Hematopoietic multipotent progenitor cell (in vitro differentiated cells): ENCODE measurements at places on chromosomes 6 and 20.

GRCh38 chr6:133376743-133377142, 135.6 kb downstream of the EYA4 start:
- no peak for DNase-seq

- no peak for DNase-seq
Observed at GRCh38 chr6:41177287-41177686, 14.4 kb upstream of the TREM2 start.

- DNase-seq: peak; percentile 1
Observed at GRCh38 chr20:61161726-61162390, 90.2 kb upstream of the CDH4 start.

DNA sequence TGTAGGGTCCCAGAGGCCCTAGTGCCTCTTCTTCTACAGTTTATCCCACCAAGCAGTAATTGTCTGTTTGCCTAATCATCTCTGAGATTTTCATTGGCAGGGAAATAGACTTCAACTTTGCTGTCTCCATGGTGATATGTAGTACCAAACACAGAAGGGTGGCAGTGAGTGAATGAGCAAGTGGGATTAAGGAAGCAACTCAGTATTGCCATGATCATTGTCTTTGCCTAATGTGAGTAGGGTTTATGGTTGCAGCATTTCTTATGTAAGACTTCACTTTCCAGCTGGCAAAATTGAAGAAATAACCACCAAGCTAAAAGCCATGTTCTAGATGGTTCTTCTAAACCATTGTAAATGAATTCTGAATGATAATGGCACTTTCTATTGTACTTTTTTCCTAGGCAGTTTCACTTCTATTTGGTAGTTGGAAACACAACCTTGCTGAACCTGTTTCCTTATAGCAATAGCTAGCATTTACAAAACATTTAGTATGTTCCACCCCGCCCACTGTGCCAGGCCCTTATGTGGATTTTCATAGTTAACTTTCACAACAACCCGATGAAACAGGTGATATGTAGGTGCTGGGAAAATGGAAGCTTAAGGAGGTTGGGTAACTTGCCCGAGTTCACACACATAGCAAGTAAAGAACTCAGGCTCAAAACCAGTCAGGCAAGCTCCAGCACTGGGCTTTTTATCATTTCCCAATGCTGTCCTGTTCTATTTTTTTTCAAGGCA, 32.0 kb downstream of the ZC2HC1B start:
- DNase-seq: no peak

GRCh38 chr6:31362751-31363150, 5.8 kb upstream of the HLA-B start:
- no peak for DNase-seq

- no peak for DNase-seq
Observed at GRCh38 chr6:41283600-41283999, 2.9 kb downstream of the TREM1 start.

GRCh38 chr6:87671555-87672029, 30.4 kb downstream of the AKIRIN2 start:
- DNase-seq: no peak

DNA sequence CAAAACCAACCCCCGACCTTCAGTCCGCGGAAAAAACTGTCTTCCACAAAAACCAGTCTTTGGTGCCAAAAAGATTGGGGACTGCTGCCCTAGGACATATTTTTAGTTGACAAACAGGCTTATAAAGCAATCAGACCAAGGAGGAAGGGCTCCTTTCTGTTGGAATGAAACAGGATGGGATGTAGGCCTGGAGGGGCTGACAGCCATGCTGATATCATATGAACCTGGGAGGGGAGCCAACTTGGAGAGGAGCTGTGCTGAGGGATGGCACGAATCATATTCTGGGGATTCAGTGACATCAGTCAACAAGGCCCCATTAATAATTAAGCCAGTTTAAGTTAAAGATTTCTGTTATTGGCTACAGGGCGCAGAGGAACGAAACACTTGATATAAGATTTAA, 225.4 kb upstream of the TSHZ2 start:
- no peak for DNase-seq

- no peak for DNase-seq
Observed at GRCh38 chr6:47086051-47086770, 44.1 kb upstream of the ADGRF1 start.

GRCh38 chr20:51702556-51702955, 65.6 kb downstream of the ATP9A start:
- no peak for DNase-seq

DNA sequence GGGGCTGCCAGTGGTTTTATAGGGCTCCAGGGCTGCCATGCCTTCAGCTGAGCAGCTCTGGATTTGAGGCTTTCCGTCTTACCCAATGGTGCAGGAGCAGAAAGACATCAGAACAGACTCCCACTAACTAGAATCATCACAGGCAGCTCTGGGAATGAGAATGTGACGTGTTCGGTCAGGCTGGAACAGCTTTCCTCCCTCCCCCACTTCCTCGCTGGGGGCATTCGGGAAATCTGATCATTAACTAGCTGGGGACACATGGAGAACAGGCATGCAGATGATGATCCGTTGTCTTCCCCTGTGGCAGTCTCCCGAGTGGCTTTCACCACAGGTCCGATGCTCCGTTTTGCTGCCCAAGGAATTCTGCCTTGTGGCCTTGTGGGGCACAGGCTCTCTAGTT, 5.5 kb upstream of the MTG2 start:
- no peak for DNase-seq

GRCh38 chr6:150770637-150771036, 94.9 kb upstream of the MTHFD1L start:
- no peak for DNase-seq

- no peak for DNase-seq
Observed at GRCh38 chr20:43682446-43682845, 15.5 kb downstream of the MYBL2 start.

- no peak for DNase-seq
Observed at GRCh38 chr6:5892669-5893068, 114.1 kb downstream of the NRN1 start.

DNA sequence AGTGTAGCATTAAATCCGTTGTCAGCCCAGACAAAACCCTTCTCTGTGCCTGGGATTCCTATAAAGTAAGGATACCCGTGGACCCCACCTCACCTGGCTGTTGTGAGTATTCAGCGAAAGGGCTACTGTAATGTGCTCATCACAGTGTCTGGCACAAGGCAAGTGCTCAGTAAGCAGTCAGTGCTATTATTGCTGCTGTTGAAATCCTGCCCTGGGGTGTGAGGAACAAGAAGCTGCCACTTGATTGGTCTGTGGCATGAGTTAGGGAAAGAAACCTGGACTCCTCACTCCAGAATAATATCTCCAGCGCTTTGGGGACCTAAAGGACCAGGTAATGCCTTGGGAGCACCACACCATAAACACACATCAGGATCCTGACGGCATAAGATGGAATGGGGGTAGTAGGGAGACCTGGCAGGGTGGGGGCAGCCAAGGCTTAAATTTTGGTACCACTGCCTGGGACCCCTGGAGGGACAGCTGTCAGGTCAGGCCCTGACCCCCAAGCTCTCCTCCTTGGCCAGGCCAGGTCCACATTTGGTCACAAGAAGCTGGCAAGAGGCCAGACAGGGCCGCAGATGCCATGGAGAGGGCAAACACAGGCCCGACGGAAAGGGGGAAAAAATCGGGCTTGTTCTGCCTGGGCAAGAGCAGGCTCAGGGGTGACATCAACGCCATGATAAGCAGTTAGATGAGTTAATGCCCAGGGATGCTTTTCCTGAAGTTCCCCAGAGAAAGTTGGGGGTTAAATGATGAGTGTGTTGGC, 66.5 kb downstream of the MRPL14 start:
- DNase-seq: no peak

DNA sequence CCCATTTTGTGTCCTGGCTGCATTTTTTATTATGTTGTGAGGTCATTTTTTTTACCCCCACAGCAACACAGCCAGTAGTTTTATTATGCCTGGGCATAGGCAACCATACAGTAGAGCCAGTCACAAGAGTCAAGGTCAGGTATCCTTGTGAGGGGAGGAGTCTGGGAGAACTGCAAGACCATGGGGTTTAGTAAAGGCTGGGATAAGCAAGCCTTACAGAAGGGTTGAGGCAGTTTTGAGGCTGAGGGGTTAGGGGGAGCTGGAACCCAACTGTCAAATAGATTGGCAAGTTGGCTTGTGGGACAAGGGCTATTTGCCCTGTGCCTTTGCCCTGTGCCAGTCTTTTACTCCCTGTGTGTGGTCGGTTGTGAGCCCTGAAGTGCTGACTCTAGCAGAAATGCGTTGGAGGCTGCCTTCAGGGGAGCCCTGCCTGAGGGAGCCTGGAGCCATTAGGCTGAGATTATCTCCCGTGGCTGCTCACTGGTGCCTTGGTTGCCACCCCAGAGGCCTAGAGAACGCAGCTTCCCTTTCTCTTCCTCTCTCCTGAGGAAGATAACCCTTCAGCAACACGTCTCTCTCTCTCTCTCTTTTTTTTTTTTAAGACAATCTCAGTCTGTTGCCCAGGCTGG, 31.1 kb downstream of the RALY start:
- DNase-seq: no peak

DNA sequence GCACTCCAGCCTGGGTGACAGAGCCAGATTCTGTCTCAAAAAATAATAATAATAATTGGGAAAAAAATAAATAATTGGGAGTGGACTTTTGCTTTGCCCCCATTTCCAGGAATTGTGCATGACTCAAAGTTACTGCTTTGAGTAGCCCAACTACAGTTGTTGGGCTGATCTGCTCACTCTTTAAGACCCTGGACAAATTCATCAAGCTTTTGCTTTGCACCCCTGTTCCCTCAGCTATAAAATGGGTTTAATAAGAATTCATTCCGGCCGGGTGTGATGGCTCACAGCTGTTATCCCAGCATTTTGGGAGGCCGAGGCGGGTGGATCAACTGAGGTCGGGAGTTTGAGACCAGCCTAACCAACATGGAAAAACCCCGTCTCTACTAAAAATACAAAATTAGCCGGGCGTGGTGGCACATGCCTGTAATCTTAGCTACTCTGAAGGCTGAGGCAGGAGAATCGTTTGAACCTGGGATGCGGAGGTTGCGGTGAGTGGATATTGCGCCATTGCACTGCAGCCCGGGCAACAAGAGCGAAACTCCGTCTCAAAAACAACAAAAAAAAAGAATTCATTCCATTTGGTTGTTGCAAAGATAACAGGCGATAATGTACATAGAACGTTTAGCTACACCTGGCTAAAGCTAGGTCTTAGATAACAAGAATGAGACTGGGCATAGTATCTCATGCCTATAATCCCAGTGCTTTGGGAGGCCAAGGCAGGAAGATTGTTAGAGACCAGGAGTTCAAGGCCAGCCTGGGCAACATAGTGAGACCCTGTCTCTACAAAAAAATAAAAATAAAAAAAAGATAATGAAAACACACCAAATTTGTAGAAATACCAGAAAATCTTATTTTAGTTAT, 87.9 kb upstream of the ZNF217 start:
- no peak for DNase-seq

DNA sequence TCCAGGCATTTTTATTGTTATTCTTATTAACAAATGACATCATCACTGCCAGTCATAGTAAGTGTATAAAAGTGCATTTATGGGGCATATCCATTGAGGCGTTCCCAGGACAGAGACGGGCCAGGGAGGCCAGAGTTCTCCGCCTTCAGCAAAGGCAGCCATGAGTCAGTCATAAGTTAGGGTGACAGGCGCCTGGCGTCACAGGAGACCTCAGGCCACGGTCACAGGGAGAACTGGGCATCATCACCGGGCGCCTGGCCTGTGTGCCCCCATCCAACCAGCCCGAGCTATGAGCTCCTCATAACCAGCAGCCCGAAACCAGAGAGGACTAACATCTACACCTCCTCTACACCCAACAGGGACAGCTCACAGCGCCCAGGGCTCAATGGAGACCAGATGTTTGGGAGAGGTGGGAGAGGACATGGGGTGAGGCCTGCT, 259.2 kb downstream of the DLL1 start:
- no peak for DNase-seq

- DNase-seq: no peak
Observed at GRCh38 chr6:151216804-151217203, 23.0 kb upstream of the AKAP12 start.

- no peak for DNase-seq
Observed at GRCh38 chr6:5172041-5172653, 87.0 kb downstream of the PPP1R3G start.

DNA sequence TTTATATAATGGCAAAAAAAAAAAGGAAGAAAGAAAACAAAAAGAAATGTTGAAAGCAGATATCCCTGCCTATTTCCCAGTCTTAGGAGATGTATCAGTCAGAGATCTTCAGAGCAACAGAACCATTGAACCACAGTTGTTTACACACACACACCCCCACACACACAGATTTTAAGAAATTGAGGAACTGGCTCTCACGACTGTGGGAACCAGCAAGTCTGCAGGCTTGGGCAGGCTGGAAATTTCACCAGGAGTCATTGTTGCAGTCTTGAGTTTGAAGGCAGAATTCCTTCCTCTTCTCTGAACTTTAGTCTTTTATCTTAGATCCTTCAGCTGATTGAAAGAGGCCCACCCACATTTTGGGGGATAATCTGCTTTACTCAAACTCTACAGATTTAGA, 380.9 kb downstream of the CDKAL1 start:
- no peak for DNase-seq

DNA sequence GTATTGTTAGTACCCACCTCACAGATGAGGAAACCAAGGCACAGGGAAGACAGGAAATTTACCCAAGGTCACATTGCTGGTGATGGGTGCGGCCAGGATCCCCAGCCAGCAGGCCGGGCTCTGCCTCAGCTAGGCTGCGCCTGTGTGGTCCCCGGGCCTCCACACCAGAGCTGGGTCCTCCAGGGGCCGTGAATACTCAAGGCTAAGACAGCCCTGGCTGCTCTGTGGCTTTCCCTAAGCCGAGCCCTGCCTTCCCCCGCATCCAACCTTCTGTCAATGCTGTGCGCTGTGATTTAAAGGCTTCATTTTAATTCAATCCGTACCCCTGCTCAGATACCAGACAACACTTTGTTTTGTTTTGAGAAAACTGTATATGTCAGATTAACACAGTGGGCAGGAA, 246.7 kb downstream of the TTLL2 start:
- DNase-seq: no peak

DNA sequence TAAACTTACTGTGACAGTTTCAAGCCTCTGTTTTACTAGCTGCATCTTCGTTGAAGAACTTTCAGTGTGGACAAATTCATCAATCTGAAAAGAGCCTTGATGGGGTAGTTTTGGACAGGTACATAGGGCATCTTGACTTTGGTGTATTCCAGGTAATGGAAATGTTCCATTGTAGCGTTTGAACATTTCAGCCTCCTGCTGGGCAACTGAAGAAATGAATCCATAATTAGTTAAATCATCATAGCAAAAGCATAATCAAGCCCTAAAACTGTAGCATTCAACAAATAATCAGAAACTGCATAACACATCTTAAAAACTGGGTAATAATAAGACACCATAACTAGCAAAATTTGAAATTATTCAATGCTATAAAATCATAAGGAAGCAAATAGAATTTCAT, 86.2 kb downstream of the AHI1 start:
- no peak for DNase-seq

GRCh38 chr6:145670311-145670710, 65.0 kb downstream of the EPM2A start:
- DNase-seq: no peak

GRCh38 chr6:159959976-159960384, 8.9 kb upstream of the IGF2R start:
- no peak for DNase-seq

GRCh38 chr20:9241721-9242427, 173.0 kb downstream of the PLCB4 start:
- DNase-seq: no peak
